ENCODE measurements at places on chromosomes 13 and 19.

DNA sequence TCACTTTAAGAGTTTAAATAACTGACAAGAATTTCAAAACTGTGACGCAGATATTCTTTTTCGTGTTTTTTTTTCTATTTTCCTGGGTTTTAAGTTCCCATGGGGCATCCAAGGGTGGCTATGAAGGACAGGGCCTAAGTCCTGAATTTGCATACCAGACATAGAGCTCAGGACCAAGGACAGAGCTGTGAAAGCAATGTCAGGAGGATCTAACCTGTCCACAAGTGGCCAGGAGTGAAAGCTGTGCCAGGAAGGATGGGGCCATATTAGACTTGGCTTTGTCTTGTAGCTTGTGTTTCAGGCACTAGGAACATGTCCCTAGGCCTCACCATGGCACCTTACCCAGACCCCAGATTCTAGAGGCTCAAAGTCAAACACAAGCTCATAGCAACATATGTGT is 289.4 kb upstream of the MIR17HG start:
- no peak for DNase-seq

DNA sequence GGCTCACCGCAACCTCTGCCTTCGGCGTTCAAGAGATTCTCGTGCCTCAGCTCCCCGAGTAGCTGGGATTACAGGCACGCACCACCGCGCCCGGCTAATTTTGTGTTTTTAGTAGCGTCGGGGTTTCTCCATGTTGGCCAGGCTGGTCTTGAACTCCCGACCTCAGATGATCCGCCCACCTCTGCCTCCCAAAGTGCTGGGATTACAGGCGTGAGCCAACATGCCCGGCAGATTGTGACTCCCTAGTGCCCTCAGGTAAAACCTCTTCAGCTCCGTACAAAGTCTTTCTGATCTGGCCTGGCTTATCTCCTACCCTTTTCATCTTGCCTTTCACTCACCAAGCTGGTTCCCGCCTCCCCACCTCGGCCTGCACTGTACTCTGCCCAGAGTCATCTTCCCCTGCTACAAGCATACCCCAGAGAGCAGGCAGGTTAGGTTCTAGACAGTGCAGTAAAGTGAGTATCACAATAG is 15.0 kb downstream of the BICRA start:
- no peak for DNase-seq

GRCh38 chr13:20927596-20928257 is 25.2 kb upstream of the XPO4 start:
- DNase-seq, result no peak

DNA sequence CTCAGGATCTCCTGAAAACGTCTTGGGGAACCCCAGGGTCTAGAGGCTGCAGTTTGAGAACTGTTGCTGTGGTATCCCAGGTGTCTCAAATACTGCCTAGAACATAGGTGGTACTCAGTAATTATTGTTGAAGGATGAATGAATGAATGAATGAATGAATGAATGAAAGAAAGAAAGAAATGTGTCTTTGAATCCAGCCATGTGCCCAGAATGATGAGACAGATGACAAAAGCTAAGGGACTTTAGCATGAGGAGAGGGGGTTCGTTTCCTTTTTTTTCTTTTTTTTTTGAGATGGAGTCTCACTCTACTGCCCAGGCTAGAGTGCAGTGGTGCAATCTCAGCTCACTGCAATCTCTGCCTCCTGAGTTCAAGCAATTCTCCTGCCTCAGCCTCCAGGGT is 7.8 kb downstream of the LSR start:
- no peak for DNase-seq

DNA sequence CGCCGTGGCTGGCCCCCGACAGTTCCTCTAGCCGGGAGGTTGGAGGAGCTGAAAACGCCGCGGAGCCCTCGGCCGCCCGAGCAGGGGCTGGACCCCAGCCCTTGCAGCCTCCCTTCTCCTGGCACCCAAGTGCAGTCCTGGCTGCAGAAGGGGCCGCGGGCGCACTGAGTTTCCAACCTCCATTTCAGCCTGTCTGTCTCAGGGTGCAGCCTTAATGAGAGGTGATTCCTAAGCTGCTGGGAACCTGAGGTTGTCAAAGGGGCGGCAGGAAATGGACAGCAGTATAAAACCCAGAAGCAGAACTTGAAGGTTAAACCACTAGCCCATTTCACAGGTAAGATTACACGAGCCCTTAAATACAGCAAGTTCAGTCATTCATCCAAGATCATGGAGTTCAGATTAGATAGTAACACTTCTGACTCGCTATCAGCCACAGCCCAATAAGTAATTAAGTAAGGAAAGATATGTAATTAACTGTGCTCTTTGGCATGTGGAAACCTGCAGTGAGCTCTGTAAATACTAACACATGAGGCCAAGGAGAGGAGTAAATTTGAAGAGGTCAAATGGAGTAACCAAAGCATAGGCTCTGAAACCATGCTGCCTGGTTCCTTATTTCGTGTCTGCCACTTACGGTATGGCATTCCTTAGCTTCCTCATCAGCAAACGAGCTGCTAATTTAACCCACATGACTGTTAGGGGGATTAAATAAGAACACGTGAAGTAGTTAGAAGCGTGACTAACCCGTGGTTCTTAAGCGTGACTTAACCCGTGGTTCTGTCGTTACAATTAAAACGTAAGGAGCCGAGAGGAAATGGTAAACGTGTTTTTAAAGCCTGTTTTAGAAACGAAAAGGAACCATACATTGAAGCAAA is 686 bp downstream of the SETDB2 start:
- DNase-seq, result no peak

GRCh38 chr19:48325265-48325910 is at the start of gene EMP3:
Gene EMP3 (plus strand): TSS chr19:48325552. CDS start chr19:48326845, 1,293 bp downstream.
- DNase-seq, result peak; percentile 78

- DNase-seq, result no peak
Observed at GRCh38 chr19:31513841-31514240, 164.6 kb upstream of the TSHZ3 start.

DNA sequence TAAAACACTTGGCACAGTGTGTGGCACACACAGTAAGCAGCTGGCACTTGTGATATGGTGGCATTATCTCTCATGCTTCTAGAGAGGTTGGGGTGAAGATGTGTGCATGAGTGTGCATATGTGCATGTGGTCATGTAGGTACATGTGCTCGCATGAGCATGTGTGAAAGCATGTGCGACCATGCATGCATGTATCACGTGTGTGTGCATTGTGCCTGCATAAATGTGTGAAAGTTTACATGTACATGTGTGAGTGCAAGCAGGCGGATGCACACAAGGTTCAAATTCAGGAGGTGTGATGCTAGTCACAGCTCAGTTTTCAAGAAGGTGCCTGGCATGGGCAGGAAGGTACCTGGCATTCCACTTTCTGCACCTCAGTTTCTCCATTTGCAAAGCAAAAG is 59.0 kb upstream of the UQCRFS1 start:
- no peak for DNase-seq
